Left renal cortex interstitium (tissue), 4 donors: ENCODE measurements at places on chromosomes 7 and 10.

- DNase-seq = no peak
Measured at GRCh38 chr7:28520074-28521015, 108.0 kb downstream of the CREB5 start.

- DNase-seq = no peak
Measured at GRCh38 chr10:70232859-70233108, 445 bp downstream of the PPA1 start.

DNA sequence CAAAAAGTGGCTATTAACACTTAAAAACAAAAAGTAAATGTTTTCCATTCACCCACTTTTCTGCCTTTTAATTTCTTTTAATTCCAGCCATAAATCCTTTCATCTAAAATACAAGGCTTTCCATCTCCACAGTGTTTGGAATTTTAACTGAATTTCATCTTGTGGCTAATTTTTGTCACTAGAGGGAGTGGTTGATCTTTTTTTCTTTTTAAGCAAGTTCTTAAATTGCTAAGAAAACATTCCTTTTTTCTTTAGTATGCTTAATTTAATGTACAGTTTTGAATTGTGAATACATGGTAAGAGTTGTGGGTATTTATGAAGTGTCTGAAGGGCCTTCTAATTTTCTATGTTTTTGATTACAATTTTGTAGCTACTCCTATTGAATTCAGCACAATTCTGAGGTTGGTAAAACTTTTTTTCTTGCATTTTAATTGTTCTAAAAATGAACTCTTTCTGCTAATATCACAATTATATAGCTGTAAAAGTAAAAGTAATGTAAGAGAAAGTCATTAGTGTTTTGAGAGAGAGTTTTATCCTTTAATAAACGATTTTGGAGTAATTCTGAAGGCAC, 54.9 kb upstream of the ANK3 start:
- DNase-seq = no peak

DNA sequence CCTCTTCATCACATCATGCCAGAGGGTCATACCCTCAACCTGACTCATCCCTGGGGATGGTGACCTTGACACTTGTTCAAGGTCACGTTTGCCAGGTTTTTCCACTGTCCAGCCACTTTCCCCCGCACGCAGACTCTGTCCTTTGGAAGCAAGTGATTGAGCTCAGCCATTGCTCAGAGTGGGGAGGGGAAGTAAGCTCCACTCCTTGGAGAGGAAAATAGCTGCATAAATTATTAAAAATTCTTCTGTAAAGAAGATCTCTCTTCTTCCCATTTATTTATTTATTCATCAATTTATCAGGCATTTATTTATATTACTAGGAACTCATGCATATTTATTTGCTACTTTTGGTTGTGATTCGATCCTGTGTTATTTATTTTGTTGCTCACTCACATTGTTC, 88.0 kb downstream of the GLRX3 start:
- no peak for DNase-seq

GRCh38 chr10:77925795-77926565, 575 bp downstream of the DLG5 start:
- no peak for DNase-seq

GRCh38 chr7:77310982-77311381, 105.2 kb downstream of the GSAP start:
- DNase-seq = no peak

GRCh38 chr7:125279961-125280360, 350.3 kb upstream of the POT1 start:
- no peak for DNase-seq

DNA sequence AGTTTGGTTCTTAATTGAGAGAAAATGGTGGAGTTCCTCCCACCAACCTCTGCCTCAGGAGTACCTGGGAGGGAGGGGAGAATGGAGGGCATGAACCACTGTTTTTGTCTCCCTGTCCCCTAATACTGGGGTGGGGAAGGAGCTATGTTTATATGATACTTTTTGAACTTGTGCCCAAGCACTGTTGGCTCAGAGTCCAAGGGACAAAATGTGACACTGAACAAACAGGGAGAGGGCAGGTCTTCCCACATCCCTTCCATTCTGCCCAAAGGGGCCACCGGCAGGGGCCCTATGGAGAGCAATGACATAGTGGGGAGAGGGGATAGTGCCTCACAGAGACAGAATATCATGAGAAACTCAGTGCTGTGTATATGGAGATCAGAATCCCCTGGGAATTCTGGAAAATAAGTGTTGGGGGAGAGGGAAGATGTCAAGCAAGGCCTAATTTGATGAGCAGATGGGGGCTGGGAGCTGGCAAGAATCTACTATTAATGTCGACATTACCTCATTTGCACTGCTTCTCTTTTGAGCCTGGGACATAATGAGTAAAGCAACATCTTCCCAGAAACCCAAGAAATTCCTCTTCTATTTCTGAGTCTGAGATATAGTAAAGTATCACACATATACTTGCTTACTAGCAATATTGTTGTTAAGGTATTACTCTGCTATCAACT, 180.6 kb downstream of the CYP26A1 start:
- no peak for DNase-seq

- DNase-seq = no peak
Measured at GRCh38 chr7:106288263-106288662, 3.5 kb upstream of the NAMPT start.

DNA sequence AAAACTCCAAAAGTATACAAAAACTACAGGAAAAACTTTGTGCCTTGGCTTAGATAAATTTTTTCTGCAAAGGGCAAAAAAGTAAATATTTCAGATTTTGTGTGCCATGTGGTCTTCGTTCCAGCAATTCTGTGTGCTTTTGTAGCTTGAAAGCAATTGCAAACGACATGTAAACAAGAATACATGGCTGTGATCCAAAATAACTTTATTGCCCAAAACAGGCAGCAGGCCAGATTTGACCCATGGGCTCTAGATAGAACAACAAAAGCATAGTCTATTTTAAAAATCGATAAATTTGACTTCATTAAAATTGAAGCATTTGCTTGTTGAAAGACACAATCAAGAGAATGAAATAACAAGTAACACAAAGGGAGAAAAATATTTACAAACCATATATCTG, 336.6 kb downstream of the HPSE2 start:
- no peak for DNase-seq

DNA sequence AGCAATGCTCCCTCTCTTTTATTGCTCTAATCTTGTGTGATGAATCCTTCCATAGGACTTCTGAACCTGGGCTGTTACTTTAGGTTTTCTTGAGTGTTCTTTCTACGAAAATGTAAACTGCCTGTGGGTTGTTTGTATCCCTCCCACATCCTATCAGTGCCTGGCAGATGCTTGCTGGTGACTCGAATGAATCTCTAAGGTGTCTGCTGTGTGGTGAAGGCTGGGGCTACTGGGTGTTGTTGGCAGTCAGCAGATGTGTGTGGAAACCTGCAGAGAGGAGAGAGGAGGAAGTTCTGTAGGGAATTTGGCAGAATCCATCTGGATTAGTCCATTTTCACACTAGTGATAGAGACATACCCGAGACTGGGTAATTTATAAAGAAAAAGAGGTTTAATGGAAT, 639.4 kb downstream of the CALN1 start:
- no peak for DNase-seq

GRCh38 chr7:149887311-149887710, 13.5 kb downstream of the ATP6V0E2 start:
- no peak for DNase-seq

GRCh38 chr10:58644311-58644710, 131.6 kb downstream of the BICC1 start:
- DNase-seq = no peak

- no peak for DNase-seq
Measured at GRCh38 chr7:40279991-40280390, 145.2 kb downstream of the SUGCT start.

- no peak for DNase-seq
Measured at GRCh38 chr10:73838008-73838567, 26.7 kb upstream of the NDST2 start.

- no peak for DNase-seq
Measured at GRCh38 chr10:71268247-71268691, 50.8 kb upstream of the SLC29A3 start.

DNA sequence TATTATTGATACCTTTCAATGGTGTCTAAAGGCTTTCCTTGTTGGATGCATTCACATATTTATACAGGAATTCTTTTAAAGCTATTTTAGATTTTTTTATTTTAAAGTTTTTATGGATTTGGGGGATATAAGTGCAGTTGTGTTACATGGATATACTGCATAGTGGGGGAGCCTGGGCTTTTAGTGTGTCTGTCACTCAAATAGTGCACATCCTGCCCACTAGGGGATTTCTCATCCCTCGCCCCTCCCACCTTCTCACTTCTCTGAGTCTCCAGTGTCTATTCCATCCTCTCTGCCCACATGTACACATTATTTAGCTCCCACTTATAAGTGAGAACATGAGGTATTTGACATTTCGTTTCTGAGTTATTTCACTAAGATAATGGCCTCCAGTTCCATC, 154.0 kb upstream of the MKI67 start:
- no peak for DNase-seq
